ENCODE measurements at places on chromosomes 12 and 14.

- DNase-seq, result no peak
Measured at GRCh38 chr14:75803765-75804164, 142.7 kb downstream of the TTLL5 start.

DNA sequence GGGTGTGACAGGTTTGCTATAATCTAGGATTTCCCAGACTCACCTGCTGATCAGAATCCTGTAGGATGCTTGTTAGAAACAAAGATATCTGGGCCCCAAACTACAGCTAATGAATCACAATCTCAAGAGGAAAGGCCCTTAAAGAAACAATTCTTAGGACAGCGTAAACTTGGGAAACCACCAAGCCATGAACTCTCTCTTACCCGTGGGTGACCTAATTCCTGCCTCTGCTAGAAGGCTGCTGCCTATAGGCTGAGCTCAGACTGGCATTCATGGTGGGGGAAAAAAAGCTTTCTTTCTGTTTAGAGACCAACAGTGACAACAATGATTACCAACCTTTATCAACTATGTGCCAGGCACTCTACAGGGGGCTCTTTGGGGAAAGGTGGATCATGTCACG, 213.9 kb upstream of the FKBP4 start:
- DNase-seq, result no peak

DNA sequence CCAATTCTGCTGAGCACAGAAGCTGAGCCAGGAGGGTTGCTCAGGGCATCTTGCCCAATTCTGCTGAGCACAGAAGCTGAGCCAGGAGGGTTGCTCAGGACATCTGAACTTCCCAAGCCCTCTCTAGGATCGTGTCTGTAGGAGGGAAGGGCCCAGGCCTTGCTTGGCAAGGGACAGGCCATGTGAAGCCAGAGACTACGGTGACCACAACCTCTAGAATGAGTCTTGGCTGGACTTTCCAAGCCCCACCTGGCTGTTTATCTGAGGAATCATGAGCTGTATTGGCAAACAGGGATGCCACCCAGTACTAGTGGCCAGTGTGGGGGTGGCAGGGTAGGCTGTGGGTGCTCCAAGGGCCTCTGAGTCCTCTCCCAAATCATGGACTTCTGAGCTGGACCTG, 7.7 kb upstream of the SERPINA6 start:
- no peak for DNase-seq

DNA sequence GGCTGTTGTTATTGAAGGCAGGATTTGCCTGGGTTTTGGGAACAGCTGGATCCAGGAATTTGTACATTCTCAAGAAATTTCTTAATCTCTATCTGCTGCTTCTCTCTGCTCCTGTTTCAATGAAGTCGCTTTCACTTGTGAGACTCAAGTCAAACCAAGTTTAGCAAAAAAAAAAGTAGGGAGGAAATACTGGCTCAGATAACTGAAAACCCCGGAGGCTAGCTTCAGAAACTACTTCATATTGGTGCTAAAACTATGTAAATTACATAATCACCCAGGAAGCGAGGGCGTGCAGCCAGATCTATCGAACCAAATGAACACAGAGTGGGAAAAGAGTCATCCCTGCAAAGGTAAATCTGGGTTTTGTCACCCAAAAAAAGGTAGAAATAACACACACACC, 68.3 kb upstream of the FICD start:
- no peak for DNase-seq

DNA sequence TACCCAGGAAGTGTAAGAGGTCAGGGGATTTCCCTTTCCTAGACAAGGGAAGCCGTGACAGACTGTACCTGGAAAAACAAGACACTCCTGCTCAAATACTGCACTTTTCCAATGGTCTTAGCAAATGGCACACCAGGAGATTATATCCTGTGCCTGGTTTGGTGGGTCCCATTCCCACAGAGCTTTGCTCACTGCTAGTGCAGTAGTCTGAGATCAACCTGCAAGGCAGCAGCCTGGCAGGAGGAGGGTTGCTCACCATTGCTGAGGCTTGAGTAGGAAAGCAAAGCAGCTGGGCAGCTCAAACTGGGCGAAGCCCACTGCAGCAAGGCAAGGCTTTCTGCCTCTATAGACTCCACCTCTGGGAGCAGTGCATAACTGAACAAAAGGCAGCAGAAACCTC, 1.0 kb upstream of the RDH16 start:
- no peak for DNase-seq

DNA sequence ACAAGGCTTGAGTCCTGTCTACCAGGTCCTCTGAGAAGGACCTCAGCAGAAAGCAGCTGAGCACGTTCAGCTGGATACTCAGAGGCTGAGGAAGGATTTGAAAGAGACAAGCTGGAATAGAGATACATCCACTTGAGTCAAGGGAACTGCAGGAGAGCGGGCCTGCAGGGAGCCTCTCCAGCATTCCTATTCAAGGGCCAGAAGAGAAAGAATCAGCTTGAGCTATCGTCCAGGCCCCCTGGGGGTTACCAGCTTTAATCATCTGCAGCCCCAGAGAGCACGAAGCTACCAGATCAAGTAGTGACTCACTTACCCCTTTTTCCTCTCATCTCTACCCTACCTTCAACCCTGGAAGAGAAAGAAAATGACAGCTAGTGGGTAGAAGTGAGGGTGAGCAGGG, 80.9 kb downstream of the NDUFA12 start:
- DNase-seq, result no peak

GRCh38 chr14:96285667-96286066, 29.7 kb downstream of the BDKRB1 start:
- no peak for DNase-seq

- DNase-seq, result no peak
Measured at GRCh38 chr12:125772403-125772802, 707.2 kb downstream of the AACS start.

GRCh38 chr14:55107766-55108554, 21.1 kb upstream of the LGALS3 start:
- no peak for DNase-seq

DNA sequence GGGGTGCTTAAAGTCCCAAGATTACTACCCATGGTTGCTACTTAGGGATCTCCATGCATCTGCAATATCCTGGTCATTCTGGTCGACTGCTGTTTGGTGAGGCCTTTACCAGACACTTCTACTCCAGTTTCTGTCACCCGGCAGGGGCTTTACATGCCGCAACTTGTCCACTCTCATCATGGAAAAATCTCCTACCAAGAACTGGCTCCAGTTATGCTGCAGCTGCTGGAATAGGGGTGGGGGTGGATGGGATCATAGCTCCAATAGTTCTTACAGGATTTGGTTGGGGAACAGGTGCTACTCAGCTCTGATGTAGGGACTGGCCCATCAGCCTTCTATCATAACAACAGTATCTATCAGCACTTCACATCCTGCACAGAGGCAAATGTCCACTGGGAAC, 51.6 kb downstream of the SPTB start:
- DNase-seq, result no peak

GRCh38 chr12:44000309-44000952, 164.6 kb downstream of the TMEM117 start:
- DNase-seq, result no peak

DNA sequence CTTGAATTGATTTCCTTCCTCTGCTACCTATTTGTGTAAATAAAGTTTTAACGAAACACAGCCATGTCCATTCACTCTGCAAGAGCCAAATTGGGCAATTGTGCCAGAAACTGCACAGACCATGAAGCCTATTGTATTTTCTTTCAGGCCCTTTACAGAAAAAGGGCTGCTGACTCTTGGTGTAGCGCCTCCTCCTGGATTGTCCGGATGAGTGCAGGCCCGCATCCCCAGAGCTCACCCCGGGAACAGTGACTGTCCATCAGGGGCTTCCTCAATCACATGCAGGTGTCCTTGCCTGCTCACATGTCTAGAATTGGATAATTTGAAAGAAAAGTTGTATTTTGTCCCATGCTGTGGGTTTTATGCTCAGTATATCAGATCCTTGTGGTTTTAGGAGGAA, 1282.2 kb downstream of the AACS start:
- DNase-seq, result no peak

GRCh38 chr14:60642270-60643140, 6.8 kb downstream of the SIX1 start:
- DNase-seq, result no peak

DNA sequence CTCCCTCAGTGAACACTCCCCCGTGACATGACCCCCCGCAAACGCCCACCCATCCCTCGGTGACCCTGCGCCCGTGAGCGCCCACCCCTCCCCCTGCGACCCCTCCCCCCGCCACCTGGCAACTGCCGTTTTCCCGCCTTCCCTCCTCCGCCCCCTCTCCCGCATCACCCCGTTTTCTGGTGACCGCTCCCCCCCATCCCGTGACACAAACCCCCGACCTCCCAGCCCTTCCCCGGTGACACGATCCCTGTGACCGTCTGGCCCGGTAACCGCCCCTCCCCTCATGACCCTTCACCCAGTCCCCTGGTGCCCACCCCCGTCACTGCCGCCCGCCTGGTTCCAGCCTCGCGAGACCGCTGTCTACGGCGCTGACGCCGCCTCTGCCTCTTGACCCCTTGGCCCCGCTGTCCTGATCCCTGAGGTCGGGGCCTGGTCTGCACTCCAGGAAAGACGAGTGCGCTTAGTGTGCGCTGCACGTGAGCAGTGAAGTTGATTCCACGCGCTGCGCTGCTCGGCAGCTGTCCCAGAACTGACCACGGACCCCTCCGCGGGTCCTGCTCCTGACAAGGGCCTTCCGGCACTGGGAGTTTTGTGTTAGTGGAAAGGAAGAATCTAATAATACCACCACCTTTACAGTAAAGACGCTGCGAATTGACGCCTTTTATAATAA, 59.4 kb downstream of the DDX51 start:
- DNase-seq, result peak; percentile 14

- DNase-seq, result no peak
Measured at GRCh38 chr14:71235875-71236274, 328.6 kb downstream of the PCNX1 start.

- no peak for DNase-seq
Measured at GRCh38 chr12:45582536-45582935, 147.0 kb upstream of the ARID2 start.

GRCh38 chr12:88401155-88401554, 179.1 kb downstream of the KITLG start:
- no peak for DNase-seq

DNA sequence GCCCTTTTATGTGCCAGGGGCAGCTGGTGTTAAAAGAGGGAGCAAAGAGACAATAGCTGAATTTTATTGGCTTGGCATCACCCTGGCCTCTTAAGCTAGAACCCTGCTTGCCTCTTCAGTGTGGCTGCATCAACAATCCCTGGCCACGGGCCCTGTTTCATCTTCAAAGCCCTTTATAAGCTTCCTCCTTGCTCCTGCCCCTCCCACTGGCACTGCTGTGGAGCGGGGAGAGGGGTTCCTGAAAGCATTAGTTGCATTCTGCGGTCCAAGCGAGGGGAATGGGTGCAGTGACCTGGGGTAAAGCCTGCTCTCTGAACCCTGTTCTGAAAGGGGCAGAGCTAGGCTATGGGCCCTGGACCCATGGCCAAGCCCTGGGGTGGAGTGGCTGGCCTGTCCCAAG, 220 bp upstream of the KRT83 start:
- no peak for DNase-seq

GRCh38 chr12:84596266-84596665, 316.3 kb downstream of the SLC6A15 start:
- DNase-seq, result no peak

GRCh38 chr12:122067548-122067947, 11.0 kb upstream of the MLXIP start:
- DNase-seq, result no peak

GRCh38 chr12:40117818-40118217, 11.9 kb upstream of the SLC2A13 start:
- no peak for DNase-seq

GRCh38 chr14:24177041-24177825, 5.4 kb downstream of the REC8 start:
- DNase-seq, result no peak

- DNase-seq, result no peak
Measured at GRCh38 chr14:38836539-38836938, 266.5 kb downstream of the SEC23A start.

- no peak for DNase-seq
Measured at GRCh38 chr14:69289811-69290520, 30.0 kb downstream of the GALNT16 start.

GRCh38 chr14:21802441-21802840, 128.8 kb upstream of the OR4E1 start:
- DNase-seq, result no peak

GRCh38 chr14:105385698-105386365, 12.5 kb upstream of the TEX22 start:
- no peak for DNase-seq

GRCh38 chr12:64760808-64761573, 1.8 kb upstream of the GNS start:
- DNase-seq, result no peak

DNA sequence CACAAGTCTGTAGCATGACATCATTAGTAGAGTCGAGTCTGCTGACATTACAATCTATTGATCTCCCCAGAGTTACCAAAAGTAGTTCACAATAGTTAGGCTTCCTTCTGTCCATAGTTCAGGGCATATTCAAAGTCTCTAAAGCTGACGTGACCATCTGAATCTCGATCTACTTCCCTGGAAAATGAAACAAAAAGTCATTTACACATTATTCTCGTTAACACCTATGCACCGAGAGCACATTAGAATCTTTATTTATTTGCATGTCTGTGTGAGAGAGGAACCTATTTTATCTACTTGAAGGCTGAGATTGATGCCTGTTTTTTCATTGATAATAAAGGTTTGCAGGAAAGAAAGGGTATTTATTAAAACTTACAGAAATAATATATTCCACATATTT, 157.4 kb downstream of the EFCAB11 start:
- no peak for DNase-seq

GRCh38 chr12:55797068-55797467, 20.5 kb downstream of the SARNP start:
- no peak for DNase-seq

DNA sequence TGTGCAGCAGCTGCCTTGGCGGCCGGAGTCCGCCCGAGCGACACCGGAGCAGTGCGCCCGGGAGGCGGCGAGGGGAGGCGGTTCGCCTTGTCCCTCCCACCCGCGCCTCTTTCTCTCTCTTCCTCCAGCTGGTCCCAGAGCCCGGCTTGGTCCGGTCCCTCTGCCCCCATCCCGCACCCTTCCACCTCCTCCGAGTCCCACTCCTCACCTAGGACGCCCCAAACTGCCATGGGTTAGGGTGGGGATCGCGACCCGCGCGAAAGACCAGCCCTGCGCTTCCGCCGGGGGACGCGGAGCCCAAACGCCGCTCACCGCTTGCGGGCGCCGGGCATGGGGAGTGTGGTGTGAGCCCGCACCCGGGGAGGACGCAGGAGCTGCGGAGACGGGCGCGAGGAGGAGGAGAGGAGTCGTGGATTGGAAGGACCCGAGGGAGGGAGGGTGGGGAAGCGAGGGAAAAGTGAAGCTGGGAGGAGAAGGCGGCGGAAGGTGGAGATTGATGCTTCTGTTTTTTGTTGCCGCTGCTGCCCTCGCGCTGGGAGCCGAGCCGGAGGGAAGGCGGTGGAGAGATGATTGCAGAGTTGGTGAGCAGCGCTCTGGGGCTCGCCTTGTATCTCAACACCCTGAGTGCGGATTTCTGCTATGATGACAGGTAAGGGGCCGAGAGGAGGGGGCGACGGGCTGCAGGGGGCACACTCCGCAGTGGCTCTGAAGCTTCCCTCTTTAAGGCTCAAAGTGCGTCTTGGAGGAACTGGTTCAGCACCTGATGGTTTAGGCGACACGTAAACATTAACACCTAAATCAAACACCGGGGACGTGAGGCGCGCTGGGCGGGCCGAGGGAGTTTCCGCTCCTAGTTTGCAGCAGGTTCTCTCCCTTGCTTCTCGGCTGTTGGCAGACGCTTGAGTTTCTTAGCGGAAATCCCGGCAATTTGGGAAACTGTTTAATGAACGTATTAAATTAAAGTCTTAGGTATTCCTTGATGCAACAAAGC, 610 bp downstream of the TMTC2 start:
- DNase-seq, result peak; percentile 42
